ENCODE measurements at places on chromosomes 7 and 10.

DNA sequence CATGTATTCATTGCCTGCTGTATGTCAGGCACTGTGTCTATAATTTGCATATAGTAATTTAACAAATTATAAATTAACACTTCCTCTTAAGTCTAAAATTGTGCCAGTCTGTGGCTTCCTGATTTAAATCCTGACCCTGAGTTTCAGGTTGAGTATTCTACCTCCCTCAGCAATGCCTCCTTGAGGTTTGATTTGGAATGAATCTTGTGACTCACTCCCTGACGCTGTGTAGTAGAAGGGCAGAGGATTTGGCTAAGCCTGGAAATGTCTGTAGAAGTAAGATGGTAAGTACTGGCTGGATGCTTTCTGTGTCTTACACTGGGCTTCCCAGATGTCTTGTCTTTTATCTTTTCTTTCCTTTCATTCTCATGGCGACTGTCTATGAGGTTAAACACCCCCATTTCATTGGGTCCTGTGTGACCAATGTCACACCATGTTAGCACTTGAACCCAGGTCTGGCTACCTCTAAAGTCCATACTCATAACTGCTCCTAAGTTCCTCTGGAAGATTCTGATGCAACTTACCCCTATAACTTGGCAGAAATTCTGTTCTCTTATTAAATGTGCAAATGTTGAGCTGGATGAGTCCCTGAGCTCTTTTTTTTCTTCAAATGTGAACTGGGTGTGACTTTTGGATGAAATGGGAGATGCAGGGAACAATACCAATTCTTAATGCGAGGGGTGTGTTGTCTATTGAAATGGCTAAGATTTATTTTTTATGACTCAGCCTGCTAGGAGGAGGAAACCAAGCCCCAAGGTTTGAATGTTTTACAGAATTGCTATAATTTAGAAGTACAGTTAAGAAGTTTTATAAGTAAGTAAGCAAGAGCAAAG is 48.5 kb downstream of the PLCE1 start:
- DNase-seq, result peak; percentile 80

GRCh38 chr7:117164620-117165019 is 158.2 kb downstream of the WNT2 start:
- DNase-seq, result peak; percentile 12

- DNase-seq, result no peak
Measured at GRCh38 chr7:158066085-158066484, 521.5 kb downstream of the PTPRN2 start.

DNA sequence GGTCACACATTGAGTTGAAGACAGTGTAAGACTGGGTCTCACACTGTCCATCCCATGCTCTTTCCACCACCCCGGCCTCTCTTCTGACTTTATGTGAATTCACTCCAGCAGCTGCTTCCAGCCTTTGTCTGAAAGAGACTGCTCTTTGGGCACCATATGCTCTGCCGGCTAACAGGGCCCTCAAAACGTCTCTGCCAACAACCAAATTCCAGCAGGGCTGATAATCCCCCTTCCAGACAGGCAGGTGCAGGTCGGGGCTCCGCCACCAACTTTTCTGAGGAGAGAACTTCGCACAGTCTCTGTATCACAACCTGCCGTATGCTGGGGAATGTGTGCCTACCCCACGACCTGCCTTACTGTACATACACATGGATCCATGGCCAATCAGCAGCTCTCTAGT is 64.3 kb downstream of the PLXNA4 start:
- no peak for DNase-seq

DNA sequence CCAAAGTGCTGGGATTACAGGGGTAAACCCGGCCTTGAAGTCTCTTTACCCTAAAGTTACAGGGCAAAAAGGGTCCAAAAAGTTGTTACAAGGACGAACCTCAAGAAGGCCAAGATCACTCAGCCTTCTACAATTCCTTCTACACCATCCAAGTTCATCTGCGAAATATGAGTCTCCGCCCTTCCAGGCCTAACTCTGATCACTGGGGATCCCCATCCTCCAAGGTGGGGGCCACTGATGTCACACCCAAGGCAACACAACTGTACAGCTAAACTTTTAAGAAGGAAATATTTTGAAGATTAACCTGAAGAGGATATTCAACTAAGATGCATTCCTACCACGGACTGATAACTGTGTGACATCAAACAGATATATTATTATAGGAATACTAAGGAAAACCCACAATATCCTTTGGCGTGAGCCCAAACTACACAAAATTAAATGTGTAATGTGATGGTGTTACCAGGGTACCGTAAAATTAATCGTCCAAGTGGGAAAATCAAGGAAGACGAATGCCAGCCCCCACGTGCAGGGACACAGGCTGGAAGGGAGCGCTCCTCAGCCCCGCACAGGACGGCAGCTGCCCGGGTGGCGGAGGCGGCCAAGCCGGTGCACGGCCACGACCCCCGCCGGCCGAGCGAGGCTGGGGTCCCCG is 1.0 kb downstream of the PAXIP1 start:
- DNase-seq, result peak; percentile 8

Data from EL (cell line).